ENCODE measurements at places on chromosomes 2 and 18.

- DNase-seq, result peak; percentile 85
These were observed 389.8 kb downstream of the FIGN start for GRCh38 chr2:163345795-163346573.

DNA sequence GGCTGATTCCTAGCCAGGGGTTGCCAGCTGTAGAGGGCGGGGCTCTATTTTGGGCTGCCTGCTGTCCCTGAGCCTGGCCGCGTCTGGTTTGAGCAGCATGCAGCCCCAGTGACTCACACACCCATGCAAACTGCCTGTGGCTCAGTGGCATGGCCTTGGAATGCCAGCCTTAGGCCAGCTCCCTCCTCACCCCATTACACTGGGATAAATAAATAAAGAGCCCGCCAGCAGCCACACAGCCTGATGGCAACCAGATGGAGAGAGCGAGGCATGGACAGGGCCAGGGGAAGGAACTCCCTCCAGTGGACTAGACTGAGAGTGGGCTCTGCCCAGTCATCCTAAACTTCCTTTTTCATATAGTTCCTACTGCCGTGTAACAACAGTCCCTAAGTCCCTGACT, 18.3 kb downstream of the NHEJ1 start:
- DNase-seq, result peak; percentile 26

GRCh38 chr2:143071185-143071876, 57.9 kb upstream of the ARHGAP15 start:
- DNase-seq, result no peak

DNA sequence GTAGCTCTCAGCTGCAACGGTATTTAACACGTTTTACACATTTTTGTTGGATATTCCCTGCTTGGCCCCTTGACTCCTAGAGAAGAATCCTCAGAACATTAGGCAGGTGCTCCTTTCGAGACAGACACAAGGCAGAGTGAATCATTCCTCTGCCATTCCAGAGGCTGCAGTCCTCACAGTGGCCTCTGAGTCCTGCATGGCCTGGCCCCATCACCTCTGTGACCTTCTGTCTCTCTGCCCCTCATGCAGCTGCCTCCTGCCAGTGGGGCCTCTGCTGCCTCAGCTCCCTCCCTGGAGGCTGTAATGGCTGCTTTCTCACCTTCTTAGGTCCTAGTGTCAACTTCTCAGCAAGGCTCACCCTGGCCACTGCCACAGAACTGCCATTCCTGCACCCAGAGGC, 101.3 kb downstream of the PTPRM start:
- DNase-seq, result no peak

DNA sequence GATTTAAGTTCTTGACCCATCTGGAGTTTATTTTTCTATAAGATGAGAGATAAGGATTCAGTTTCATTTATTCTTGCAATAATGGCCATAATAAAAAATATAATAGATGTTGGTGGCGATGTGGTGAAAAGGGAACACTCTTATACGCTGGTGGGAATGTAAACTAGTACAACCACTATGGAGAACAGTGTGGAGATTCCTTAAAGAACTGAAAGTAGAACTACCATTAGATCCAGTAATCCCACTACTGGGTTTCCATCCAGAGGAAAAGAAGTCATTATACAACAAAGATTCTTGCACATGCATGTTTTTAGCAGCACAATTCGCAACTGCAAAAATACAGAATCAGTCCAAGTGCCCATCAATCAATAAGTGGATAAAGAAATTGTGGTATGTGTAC, 1040.5 kb upstream of the GYPC start:
- DNase-seq, result no peak

DNA sequence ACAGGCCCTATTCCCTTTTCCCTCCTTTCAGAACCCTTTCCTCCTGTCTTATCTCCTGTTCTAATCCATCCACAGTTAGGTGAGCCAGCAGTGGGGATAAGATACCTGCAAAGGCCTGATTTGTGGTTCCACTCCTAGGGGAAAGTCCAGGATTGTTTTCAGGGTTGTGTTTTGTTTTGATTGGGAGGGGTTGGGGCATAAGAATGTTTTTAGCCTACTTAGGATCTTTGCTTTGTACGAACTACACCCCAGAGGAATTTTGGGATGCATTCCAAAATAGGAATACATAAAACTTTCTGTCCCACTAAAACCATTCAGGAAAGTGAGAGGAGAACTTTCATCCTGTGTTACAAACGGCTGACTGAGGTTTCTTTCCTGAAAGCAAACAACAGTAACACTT, 150.8 kb upstream of the PGAP1 start:
- DNase-seq, result no peak

DNA sequence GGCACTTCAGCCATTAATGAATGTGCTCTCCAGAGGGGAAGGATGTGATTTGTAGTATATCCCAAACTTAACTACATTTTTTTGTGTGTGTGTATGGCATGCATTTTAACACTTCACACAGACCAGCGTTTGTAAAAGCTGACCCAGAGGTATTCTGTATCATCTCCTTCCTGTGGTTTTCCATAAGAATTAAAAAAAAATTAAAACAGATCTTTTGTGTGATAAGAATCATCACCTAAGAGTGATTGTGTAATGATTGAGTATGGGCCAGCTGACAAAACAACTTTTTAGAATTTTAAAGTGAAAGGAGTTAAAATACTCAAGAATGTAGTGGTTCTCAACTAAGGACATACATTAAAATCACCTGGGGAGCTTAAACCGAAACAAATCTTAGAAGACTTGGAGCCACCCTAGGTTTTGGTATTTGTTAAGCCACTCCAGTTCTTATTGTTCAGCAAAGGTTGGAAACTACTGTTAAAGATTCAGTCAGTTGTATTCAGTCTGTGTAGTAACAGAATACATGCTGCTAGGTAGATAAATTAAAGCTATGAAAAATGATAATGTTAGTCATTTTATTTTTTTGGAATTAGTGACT, 120.1 kb downstream of the HAUS1 start:
- DNase-seq, result peak; percentile 21

DNA sequence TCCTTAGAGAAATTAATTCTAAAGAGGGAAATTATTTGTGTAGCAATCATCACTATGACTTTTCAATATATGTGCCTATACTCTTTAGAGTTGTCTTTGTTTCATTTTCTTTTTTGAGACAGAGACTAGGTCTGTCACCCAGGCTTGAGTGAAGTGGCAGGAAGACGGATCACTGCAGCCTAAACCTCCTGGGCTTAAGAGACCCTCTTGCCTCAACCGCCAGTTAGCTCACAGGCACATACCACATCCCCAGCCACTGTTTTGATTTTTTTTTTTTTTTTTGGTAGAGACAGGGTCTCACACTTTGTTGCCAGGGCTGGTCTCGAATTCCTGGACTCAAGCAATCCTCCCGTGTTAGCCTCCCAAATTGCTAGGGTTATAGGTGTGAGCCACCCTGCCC, 12.4 kb downstream of the YWHAQ start:
- no peak for DNase-seq

- DNase-seq, result no peak
These were observed 42.1 kb downstream of the CD28 start for GRCh38 chr2:203748331-203749126.
